ENCODE measurements at places on chromosomes 16 and 17.

GRCh38 chr17:46044989-46045388, 45.9 kb downstream of the STH start:
- no peak for DNase-seq

- no peak for DNase-seq
Observed at GRCh38 chr16:31414706-31415105, 13.5 kb downstream of the COX6A2 start.

GRCh38 chr17:18968345-18968744, 16.4 kb downstream of the SLC5A10 start:
- DNase-seq = no peak

- DNase-seq = peak; percentile 82
Observed at GRCh38 chr17:32007463-32008298, 498 bp downstream of the LRRC37B start.

- DNase-seq = peak; percentile 74
Observed at GRCh38 chr16:2473999-2474876, 689 bp upstream of the TBC1D24 start.

- DNase-seq = no peak
Observed at GRCh38 chr17:3663102-3664011, 5.0 kb downstream of the TAX1BP3 start.

DNA sequence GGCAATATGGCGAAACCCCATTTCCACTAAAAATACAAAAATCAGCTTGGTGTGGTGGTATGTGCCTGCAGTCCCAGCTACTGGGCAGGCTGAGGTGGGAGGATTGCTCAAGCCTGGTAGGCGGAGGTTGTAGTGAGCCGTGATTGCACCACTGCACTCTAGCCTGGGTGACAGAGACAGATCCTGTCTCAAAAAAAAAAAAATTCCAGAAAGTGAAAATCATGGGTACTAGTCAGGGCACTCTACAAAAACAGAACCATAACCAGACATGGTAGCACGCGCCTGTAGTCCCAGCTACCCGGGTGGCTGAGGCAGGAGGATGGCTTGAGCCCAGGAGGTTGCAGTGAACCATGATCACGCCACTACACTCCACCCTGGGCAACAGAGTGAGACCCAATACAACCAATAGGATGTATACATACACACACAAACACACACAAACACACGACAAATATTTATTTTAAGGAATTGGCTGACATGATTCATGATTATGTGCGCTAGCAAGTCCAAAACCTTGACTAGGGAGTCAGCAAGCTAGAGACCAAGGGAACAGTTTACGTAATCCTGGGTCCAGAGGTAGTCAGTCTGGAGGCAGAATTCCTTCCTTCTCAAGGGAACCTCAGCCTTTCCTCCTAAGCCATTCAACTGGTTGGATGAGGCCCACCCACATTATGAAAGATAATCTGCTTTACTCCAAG, 11.6 kb upstream of the GP1BA start:
- no peak for DNase-seq

GRCh38 chr17:68011199-68011665, 15.0 kb upstream of the C17orf58 start:
- peak; percentile 51 for DNase-seq

DNA sequence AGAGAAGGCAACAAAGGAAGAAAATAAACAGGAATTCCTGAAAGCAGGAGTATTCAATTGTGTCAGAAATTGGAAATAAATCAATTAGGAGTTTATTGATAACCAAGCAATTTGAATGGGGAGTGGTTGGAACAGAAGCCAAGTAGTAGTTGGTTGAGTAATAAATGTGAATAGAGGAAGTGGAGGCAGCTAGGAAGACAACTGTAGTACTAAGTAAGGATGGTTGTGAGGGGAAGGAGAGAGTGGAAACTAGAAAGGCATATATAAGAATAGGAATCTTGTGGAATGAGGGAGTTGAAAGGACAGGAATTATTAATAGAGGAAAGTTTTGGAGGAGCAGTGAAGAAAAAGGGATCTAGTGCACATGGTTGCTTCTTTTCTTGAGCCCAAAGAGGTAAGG, 34.4 kb downstream of the NFAT5 start:
- no peak for DNase-seq

DNA sequence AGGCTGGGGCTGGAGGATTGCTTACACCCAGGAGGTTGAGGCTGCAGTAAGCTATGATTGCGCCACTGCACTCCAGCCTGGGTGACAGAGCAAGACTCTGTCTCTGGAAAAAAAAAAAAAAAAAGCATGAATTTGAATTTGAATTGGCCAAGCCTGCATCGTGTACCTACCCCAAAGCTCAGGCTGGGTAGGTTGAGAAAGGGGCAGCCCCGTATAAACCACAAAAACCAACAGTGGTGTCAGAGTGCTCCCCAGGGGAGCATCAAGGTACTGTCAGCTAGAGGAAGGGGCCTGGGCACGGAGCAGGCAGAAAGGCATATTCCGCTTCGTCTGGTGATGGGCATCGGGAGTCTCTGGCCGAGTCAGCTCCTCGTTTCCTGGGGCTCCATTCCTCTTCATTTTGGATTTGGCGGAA, 40.9 kb downstream of the RAP1GAP2 start:
- no peak for DNase-seq

DNA sequence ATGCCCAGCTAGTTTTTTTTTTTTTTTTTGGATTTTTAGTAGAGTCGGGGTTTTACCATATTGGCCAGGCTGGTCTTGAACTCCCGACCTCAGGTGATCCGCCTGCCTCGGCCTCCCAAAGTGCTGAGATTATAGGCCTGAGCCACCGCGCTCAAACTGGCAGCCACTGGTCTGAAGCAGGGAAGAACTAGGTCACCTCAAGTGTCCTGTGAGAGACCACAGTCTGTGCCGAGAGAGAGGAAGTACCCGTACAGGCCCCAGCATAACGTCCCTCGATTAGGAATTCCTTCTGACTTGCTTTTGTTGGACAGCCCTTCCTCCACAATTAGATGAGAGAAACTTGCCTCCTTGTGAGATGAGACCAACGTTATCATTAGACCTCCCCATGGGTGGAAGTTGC, 13.7 kb upstream of the CD300E start:
- peak; percentile 19 for DNase-seq

DNA sequence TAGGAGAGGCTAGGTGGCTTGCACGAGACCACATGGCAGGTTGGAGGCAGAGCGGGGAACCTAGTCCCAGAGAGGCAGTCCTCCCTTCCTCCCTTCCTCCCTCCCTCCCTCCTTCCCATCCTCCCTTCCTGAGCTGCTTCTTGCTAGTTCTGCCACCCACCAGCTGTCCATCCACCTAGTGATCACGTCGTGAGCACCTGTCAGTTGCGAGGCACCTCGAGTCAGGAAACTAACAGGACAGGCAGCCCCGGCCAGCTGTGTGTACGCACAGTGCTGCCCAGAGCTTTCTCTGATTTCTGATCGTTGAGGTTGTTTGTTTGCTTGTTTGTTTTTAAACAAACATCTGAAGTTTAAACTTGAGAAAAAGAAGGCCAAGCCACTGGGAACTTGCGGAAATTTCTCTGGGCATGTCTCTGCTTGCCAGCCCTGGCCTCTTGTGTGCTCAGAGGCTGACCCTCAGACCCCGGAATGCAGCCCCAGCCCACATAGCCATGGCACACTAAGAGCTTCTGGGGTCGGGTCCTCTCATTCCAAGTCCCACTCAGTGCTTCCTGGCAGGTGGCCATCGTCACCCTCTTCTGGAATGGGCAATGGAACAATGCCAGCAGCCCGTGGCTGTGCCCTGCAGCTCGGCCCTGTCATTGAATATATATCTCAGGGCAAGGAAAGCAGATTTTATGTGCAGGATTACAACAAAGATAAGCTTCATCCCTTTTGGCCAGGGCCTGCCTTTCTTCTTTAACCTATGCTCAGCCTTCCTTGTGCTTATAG, 174.0 kb downstream of the KATNIP start:
- DNase-seq = no peak

DNA sequence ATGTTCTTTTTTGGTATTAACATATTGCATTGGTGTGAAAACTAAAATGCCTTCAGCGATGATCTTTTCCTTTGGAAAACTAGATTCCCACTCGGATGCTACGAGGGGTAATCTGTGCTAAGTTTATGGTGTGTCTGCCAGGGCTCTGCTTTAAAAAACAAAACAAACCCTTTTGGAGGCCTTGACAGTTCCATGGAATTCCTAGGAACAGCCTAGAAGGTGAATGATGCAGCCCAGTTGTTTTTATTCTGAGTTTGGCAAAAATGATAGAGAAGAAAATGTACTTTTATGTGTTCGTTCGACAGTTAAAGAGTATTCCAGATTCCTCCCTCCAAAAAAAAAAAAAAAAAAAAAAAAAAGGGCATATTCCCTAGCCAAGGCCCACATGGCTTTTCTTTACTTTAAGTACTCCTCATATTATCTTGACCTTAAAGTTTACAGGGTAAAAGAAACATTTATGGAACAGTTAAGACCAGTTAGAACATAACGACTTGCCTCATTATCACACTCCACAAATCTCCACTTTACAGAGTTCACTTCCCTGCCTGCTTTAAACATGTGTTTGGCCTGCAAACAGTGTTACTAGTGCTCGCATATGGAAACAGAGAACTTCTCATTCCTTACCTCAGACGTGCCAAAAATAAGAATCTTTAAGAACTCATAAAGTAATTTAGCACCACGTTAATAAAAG, 159.1 kb downstream of the WWOX start:
- peak; percentile 54 for DNase-seq

- no peak for DNase-seq
Observed at GRCh38 chr17:17516941-17517720, 20.9 kb upstream of the RASD1 start.

GRCh38 chr17:61280338-61280737, 119.3 kb upstream of the TBX2 start:
- no peak for DNase-seq

DNA sequence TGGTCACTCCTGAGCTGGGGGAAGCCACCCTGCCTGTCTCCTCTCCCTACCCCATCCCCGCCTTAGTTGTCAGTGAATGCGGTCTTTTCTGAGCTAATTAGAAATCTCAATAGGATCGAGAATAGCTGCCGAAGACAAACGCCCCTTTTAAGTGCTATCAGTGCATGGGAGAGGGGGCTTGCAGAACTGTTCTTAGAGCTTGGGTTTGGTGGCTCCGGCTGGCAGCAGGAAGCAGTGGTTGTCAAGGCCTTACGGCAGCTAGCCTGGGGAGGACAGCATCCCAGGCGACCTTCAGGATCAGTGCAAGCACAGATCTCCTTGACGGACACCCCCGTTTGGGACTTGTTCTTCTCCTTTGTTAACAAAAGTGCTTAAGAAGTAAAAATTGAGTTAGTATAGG, 195.1 kb downstream of the CCDC182 start:
- no peak for DNase-seq

- DNase-seq = no peak
Observed at GRCh38 chr16:71963125-71963875, 36.9 kb downstream of the PKD1L3 start.

DNA sequence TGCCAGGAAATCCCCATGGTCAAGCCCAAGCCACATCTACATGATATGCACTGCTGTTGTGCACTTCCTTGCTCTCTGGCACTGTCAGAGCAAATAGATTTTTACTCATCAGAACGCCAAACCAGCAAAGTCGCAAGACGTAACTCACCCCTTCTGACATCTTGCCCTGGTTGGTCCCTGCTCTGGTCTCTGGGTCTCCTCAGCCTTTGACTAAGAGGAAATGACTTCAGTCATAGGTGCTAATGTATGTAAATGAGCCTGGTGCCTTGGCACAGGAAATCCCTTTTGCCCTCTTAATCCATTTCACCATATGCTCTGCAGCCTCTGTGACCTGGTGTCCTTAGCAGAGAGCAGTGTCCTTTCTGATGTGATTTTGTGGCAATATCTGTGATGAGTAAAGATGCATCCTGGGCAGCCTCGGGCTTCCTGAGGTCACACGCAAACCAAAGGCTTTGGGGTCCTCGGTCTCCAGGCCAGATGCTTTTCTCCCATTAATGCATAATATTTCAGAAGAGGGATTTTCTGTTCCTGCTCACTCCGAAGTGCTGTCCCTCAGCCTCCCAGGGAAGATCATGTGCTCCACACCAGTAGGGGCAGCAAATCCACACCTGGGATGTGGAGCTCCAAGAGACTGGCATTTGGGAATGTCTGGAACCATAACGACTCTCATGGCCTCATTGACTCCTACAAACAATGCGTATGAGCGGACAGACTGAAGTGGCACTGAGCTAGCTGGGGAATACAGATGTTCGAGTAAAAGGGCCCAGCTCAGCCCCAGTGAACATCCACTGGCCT, 66.9 kb downstream of the GP2 start:
- no peak for DNase-seq

DNA sequence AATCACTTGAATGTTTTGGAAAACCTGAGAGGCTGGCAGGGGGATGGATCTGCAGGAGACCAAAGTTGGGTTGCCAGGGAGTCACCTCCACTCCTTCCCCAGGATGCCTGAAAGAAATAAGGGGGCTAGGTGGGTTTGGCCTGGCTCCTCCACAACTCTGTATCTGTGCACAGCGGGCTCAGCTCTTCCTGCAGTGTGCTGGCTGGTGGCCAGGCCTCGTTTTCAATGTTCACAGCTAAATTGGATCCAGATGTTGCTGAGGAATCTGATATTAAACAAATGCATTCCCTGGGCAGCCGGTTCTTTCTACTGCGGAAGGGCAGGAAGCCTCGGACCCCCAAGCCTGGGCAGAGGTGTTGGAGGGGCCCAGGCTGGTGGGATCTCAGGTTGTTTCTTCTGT, 106.2 kb downstream of the N4BP1 start:
- peak; percentile 87 for DNase-seq

- no peak for DNase-seq
Observed at GRCh38 chr17:17358060-17358751, 55.0 kb downstream of the NT5M start.

GRCh38 chr17:74864866-74865395, 5.2 kb upstream of the GRIN2C start:
- DNase-seq = peak; percentile 92

DNA sequence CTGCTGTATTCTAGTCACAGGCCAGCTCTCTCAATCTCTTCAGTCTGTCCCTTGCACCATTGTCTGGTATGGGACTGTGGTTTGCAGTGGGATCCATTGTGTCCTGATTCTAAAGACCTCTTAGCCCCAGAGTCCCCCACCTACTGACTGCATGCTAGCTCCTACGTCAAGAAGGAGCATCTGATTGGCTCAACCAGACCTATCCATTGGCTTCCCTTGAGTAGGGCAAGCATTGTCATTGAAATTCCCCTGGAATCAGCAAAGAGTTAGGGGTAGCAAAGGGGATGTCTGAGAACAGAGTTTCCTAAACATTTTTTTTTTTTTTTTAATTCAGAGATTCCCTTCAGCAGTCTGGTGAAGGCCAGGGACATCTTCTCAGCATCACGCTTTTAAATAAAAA, 175.3 kb upstream of the MPHOSPH6 start:
- DNase-seq = no peak

DNA sequence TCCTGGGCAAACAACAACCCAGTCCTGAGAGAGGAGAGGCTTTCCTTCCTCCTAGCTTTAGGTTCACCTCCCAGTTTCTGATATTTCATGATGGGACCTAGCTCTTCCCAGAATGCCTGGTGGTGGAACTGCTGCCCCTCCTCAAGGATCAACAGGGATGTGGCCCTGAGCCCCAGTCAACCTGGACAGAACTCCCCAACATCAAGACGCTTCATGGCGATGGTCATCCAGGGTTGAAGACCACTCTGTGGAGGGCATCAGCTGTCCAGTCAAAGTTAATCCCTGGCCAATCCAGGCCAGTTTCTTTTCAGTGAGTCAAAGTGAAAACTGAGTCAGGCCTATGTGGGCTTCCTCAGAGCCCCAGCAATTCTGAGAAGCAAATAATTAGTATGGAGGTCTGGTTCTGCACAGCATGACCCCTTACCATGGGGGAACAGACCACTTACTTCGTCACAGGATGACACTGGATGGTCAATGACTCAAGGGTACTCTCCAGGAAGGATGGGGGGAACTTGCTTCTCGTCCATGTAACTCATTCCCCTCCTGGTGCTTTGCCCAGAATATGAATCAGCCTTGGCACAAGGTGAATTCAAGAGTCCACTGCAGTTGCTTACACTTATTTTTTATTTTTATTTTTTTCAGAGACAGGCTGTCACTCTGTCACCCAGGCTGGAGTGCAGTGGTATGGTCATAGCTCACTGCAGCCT, 14.7 kb upstream of the XYLT2 start:
- no peak for DNase-seq
